HuH-7.5 (cell line): ENCODE measurements at places on chromosomes 12 and 14.

DNA sequence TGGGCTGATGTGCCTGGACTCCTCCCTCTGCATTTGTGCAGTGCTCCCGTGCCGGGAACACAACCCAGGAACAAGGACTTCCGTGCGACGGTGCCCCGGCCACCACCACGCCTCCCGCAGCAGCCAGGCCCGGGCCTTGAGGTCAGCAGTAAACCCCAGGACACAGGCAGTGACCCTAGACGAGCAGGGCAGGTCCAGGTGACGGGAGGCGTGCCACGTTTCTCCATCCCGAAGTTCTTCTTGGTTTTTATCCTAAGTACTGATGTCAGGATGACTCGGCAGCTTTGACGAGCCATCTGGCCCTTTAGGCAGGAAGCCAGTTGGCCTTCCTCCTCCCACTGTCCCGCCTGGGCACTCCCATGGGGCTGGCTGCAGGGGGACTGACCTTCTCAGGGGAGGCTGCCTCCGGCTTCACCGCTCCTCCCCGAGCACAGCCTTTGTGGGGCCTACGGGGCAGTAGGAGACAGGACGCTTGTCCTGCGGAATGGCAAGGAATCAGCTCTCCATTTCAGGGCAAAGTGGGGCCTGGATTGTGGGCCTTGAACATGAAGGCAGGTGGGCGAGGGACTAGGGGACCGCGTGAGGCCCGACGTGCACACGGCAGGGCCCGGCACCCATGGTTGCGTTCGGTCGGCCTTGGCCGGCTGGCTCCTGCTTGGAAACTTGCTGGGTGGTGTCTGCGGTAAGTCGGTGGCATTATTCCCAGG is 94.1 kb downstream of the FBXL14 start:
- no peak for DNase-seq

DNA sequence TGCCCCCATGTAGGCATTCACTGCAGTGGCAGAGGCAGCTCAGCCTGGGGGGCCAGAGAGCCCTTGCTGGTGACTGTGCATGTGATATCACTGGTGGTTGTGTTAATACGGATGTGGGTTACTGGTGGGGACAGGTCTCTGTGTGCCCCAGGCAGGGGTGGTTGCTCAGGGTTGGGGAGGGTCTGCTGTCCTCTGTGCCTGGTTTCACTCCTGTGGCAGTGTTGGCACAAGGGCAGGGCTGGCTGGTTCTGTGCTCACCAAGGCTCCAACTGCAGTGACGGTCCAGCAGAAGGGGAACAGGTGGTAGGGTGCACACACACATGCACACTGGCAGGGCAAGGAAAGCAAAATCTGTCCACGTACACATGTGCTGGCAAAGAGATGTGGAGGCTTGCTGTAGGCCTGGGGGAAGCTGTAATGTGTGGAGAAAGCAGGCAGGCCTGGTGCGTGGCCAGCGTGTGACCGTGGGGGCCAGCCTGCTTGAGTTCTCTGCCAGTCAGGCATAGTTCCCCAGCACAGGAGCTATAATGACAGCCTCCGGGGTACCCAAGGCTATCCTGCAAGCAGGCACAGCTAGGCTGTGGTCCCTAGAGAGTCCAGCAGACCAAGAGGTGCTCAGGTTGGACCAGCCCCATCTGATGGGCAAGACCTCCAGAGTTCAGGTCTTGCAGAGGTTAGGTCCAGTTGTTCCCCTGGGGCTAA is 254.6 kb downstream of the FBXL14 start:
- DNase-seq, result no peak

DNA sequence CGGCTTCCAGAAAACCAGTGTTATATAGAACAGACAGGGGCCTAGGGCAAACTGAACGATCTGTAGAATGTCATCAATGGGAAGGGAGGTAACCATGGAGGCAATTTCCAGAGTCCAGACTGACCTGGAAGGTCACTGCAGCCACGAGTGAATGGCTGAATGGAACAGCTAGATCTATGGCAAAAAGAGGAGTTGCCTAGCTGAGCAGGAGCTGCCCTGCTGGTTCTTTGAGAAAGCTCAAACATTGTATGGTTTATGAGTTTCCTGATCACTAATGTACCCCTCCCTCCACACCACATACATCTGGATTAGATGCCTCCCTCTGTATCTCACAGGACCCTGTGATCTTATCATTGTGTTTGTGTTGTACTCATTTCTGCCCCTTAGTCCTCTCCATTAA is 1.0 kb upstream of the RERG start:
- no peak for DNase-seq

- DNase-seq, result no peak
Observed at GRCh38 chr14:32709027-32709426, 229.7 kb upstream of the NPAS3 start.

- no peak for DNase-seq
Observed at GRCh38 chr12:71888521-71888920, 49.0 kb downstream of the TBC1D15 start.

DNA sequence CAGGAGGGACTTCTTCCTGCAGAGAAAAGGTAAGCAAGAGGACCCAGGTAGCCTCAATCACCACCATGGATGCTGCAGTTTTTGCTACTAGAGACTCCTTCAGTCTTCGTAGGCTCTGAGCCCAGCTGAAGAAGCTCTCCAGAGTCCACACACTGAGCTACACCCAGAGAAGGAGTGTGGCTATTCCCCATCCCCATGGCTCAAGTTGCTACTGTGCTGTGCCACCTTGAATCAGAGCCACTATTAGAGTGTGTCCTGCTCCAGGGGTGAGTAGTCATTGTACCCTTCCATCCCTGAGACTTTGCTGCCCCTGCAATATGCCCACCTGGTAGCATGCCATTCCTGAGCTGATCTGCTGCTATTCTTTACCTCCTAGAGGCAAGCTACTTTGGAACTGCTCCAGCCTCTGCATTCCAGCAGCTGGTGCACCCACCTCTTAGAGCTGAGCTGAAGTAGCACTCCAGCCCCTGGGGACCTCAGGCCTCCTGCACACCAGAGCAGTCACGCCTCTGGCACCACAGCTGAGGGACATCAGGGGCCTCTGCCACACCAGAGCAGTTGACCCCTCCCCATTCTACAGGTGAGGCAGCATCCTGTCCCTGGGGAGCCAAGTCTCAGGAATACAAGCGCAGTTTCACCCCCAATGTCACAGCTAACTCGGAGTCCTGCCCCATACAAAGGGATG is 213.0 kb downstream of the TRHDE start:
- DNase-seq, result no peak

GRCh38 chr12:130847112-130847511 is 8.1 kb upstream of the STX2 start:
- no peak for DNase-seq

DNA sequence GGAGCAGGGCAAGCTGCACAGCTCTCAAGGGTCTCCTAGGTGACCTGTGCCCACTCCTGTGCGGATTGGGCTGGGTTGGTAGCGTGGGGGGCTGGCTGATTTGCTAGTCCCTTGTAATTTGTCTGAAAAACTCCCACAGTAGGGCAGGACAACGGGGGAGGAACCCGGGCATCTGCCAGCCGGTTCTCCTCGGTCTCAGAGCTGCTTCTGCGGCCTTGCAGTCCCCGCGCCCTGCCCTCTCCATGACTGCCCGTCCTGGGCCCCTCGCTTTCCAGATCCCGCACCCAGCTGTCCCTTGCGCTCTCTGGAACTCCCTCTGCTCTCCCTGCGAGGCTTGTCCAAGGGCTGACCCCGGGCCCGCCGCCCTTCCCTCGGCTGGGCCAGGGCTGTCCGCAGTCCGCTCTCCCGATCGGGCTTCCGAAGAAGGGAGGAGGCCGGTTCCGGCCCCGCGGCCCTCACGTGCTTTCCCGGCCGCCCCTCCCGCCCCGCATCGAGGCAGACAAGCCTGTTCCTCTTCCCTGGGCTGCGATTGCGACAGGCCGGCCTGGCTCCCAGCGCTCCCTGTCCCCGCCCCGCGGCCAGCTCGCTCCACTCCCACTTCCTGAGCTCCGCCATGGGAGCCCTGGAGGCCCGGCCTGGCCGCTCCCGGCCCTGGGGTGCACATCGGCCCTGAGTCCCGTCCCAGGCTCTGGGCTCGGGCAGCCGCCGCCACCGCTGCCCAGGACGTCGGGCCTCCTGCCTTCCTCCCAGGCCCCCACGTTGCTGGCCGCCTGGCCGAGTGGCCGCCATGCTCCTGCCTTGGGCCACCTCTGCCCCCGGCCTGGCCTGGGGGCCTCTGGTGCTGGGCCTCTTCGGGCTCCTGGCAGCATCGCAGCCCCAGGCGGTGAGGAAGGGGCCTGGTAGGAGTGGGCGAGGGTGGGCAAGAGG is at the start of gene LTBR:
Gene LTBR, plus strand, starts transcription at position 591 of the 927 bp plus-strand sequence. Its CDS starts 197 bp downstream, at position 788.
- peak; percentile 88 for DNase-seq

- DNase-seq, result no peak
Observed at GRCh38 chr14:94992046-94992445, 165.3 kb downstream of the DICER1 start.

DNA sequence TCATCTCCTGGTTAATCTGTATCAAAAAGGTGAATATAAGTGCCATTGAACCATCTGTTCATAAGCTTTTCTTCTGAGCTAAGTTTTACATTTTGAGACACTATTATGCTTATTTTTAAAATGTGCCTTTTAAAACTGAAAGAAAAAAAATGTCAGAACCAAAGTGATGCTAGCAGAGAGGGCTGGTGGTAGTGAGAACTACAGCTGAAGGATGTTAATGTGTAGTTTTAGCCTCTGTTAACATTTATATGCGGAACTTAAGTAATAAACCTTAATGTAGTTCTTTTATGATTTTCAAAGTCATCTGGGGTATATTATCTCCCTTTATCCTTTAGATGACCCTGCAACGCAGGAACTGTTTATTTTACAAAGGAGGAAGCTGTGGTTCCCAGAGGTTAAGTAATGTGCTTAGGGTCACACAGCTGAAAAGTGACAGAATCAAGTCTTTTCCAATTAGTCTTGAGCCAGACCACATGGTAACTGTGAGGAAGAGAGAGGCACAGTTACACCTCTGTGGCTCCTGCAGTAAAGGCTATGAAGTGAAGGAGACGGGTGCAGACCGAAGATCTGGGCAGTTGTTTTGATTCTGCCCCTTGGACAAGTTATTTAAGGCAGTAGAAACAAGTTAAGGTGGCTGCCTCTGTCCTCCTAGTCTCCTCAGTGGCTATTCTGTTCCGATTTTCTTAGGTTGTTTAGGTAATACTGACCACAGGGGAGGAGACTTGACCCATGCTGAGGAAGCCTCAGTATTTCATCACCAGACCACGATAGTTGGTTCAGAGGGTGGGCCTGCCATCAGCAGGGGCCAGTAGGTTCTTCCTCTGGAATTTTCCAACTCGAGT is 23.9 kb downstream of the GNG2 start:
- DNase-seq, result no peak

DNA sequence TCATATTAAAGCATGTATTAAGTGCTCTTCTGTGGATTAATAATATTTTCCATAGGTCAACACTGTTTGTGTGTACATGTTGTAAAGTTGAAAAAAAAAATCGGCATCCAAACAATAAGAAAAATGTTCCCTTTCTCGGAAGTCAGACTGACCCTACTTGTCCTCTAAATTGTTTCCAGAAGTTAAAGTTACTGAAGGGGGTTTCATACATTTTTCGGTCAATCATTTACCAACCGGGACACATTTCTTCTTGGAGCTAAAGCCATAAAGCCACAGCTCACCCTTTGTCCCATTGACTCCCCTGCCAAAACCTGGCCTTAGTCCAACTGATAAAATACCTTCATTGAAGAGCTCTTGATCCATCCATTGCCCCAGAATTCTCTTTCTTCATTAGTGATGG is 230.0 kb downstream of the ANO2 start:
- peak; percentile 63 for DNase-seq

- DNase-seq, result no peak
Observed at GRCh38 chr12:62044450-62045135, 215.6 kb upstream of the USP15 start.

DNA sequence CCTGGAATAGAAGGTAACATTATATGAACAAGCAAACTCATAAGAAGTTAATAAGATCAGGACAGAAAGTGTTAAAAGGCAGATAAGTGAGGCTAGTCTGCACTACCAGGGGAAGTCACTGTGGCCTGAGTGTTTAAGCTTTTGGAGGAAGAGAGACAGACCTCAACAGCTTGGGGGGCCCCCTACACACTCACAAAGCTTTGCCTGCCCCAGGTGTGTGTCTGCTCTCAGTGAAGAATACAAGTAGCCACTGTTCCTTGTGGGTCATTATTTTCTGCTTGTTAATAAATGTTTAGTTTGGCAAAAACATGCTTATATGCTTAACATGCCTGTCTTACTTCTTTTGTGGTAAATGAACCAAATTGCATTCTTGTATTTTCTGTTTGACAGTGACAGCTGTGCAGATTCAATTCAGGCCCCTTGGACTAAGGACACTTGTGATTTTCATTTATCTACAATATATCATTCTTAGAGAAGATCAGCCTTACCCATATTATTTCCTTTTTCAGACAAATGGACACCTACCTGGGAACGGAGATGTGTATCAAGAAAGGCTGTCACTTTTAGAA is 50.7 kb upstream of the C12orf71 start:
- DNase-seq, result no peak

GRCh38 chr14:92253381-92253894 is 69.5 kb upstream of the SLC24A4 start:
- DNase-seq, result no peak

GRCh38 chr12:20420557-20420956 is 52.2 kb downstream of the PDE3A start:
- DNase-seq, result no peak

DNA sequence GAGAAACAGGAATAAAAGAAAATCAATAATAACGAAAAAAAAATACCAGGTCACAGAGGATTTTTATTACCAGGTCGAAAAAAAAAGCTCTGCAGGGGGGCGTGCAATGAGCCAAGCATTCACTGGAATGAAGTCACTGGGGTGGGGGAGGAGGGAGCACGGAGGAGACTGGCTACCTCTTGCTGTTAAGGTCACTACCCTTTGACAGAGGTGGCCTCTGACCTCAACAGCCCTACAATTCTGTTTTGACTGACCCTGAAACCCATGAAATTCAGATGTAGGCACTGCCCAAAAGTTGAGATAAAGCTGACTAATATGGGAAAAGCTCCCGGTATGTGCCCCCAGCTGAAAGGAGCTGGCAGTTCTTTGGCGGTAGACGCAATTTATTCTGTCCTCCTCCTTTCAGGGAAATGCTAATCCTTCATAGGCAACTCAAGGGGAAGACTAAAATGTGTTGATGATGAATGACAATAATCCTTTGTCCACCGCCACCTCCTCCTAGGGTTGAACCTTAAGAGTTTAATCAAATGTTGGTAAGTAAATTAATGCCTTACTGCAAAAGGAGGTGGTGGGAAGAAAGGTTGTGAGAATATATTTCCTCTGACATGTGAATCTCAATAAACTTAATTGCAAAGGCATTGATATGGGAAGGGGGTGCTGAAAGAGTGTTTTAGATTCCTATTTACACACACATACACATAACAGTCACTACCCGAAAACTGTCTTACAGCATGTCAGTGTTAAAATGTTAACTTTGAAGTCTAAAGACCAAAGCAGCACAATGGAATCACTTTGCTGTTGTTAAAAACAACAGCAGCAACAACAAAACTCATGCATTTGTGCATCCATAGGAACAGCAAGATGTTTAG is 6.3 kb upstream of the RIC8B start:
- DNase-seq, result peak; percentile 28

GRCh38 chr12:10131111-10131690 is 1.2 kb upstream of the CLEC7A start:
- DNase-seq, result no peak

- DNase-seq, result no peak
Observed at GRCh38 chr12:49929581-49929980, 21.0 kb upstream of the AQP2 start.

- no peak for DNase-seq
Observed at GRCh38 chr14:93276031-93276716, 56.7 kb downstream of the BTBD7 start.
